IPS-NIHi11 (cell line): ENCODE measurements at places on chromosomes 5 and 9.

DNA sequence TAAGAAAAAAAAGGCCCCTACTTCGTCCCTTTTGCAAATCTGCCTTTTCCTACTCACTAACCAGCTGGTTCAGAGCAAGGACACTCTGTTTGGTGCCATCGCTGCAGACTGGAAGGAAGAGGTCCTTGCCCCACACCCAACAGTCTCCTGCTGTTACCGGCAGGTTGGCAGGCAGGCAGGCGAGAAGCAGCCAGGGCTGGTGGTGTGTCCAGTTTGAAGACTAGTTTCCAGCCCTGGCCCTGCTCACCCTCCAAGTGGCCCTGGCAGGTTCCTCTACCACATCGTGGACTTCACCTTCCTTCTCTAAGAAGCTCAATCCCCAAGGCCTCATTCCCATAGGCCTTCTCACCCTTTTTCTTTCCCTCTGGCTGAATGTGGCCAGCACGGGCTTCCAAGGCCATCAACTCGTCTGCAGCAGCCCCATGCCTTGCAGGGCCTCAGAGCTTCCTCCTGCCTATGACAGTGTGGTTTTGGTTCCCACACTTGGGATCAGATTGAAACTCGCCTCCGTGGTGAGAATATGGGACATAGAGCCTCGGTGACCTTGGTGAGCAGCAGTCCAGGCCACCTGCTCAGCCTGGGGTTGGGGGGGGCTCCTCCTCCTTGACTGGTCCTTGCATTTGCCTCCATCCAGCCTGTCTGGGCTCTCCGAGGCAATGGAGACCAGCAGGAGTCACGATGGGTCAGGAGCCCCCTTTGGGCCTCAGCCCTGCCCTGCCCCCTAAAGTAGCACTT lies 22.9 kb downstream of the TGFBI start:
- no peak for DNase-seq

- DNase-seq = no peak
Observed at GRCh38 chr9:2228641-2229040, 213.5 kb downstream of the SMARCA2 start.

DNA sequence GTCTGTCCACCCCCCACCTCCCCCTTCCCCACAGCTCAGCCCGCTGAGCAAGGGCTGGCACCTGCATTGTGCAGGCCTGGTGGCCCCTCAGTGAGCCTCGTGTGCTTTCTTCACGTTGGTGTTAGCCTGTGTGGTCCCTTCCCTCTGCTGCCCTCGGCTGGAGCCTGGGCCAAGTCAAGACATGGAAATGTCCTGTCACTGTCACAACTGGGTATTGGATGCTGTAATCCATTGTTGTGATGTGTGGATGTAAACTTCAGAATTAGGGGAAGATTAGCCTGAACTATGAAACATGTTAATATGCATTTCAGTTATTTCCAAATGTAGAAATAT lies 103.9 kb downstream of the TRIO start:
- no peak for DNase-seq

DNA sequence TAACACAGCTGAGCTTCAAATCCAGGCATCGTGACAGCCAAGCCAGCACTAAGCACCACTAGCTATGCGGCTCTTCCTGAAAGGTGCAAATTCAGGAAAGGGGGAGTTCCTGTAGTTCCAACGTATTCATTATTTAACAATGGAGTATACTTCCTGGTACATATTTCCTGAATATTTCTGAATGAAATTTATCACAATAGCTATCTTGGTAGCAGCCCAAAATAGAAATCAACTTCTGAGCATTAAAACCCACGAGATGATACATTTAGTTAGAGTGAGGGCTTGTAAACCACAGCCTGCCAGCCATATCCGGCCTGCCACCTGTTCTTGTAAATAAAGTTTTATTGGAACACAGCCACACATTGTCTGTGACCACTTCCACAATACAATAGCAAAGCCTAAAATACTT lies 109.7 kb upstream of the RETREG1 start:
- no peak for DNase-seq
